ENCODE measurements at places on chromosomes 5 and 9.
A peak's percentile ranks its signal among the peaks of the same experiment; 100 is the strongest.

DNA sequence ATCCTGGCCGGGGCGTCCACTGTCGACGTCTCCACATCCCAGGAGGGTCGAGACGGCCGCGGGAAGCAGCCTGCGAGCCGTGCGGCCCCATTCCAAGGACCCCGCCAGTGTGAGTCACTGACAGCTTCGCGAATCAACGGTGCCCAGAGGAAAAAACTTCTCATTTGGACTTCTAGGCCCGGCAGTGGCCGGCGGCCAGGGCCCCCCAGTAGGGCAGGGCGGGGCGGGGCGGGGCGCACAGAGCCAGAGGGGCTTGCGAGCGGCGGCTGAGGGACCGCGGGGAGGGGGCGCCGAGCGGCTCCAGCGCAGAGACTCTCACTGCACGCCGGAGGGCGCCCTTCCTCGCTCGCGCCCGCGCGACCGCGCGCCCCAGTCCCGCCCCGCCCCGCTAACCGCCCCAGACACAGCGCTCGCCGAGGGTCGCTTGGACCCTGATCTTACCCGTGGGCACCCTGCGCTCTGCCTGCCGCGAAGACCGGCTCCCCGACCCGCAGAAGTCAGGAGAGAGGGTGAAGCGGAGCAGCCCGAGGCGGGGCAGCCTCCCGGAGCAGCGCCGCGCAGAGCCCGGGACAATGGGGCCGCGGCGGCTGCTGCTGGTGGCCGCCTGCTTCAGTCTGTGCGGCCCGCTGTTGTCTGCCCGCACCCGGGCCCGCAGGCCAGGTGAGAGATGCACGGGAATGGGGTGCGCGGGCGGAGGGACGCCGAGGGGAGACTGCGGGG is at the start of gene F2R:
F2R (plus strand) TSS at position 391 of the 720 bp plus-strand sequence; CDS start at position 573, 182 bp downstream.
- DNase-seq, result peak; percentile 36

DNA sequence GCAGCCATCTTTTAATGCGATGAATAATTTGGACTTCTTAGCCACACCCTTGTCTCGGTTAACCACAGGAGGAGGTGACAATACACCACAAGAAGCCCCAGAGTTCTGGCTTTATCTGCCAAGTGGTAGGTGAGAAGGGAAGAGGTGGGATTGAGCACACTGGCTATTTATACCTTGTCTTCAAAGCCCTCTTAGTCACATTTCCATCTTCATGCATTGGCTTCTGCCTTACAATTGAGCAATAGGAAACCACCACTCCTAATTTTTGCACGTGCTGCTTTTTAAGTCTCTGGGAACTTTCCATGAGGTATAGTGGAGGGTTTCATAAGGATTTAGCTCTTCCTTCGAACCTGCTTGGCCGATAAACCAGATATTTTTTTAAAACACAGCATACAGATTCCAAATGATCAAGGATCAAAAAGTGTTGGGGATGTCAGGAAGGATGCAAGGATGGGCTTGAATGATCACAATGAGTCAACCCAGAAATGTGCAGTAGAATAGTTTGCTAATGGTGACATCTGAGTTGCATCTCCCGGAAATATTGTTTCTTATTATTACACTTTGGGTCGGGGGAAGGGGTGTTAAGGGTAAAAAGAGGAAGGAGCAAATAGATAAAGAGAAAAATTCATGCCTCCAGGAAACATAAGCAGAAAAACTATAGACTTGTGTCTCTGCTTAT is 25.5 kb downstream of the PLAC8L1 start:
- no peak for DNase-seq

DNA sequence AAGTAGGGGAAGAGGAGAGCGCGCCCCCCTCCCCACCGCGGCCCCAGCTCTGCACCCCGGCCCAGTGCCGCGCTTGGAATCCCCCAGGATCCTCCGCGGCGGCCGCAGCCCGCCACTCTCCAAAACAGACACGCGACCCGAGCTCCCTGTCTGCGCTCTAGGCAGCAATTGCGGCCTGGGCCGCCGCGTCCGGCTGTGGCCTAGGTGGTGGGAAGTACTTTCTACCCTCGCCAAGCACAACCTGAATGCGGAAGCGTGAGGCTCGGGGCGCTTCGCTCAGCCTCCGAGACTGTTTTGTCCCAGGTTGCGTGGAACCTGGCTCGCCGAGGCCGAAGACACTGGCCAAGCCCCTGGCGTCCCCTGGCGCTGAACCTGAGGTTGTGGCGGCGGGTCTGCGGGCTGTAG is 3.3 kb upstream of the FOXB2 start:
- DNase-seq, result no peak

GRCh38 chr9:23587433-23587832 is 238.6 kb downstream of the ELAVL2 start:
- DNase-seq, result peak; percentile 4

- no peak for DNase-seq
These were observed 271.2 kb upstream of the IRX2 start for GRCh38 chr5:3022665-3023064.

DNA sequence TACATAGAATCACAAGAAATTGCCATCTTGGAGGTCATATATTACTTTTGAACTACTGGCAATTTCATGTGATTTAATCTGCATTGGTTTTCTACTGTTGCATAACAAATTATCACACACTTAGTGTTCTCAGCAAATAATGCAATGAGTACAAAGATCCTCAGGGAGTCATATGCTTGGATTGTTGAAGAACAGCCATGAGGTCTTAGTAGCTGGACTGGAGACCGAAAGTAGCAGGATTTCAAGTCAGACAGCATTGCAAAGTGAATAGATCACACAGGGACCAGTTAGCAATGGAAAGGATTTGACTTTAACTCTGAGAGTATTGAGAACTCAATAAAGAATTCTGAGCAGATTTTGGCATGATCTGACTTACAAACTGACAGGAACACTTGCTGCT is 32.2 kb upstream of the FRMD3 start:
- no peak for DNase-seq

GRCh38 chr5:18745042-18745987 is 1111.1 kb downstream of the TAF11L14 start:
- DNase-seq, result no peak

GRCh38 chr9:81718244-81718643 is 28.9 kb upstream of the TLE1 start:
- DNase-seq, result no peak

DNA sequence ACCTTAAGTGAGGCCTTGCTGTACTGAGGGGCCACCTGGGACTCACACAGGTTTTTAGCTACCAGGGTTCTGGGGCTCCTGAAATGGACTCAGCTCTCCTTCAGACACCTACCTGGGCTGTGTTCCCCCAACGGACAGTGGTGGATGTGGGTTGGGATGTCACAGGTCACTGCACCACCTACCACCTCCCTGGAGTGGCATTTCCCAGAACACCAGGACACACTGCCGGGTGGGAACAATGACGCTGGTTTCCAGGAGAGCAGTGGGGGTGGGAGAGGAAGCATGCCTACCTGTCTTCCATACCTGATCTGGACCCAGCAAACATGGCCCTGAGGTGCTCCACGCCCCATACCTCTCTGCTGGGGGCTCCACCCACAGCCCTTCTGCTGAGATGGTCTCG is 20.9 kb downstream of the ERGIC1 start:
- no peak for DNase-seq

- no peak for DNase-seq
These were observed 93.6 kb downstream of the SEMA6A start for GRCh38 chr5:116480894-116481510.

DNA sequence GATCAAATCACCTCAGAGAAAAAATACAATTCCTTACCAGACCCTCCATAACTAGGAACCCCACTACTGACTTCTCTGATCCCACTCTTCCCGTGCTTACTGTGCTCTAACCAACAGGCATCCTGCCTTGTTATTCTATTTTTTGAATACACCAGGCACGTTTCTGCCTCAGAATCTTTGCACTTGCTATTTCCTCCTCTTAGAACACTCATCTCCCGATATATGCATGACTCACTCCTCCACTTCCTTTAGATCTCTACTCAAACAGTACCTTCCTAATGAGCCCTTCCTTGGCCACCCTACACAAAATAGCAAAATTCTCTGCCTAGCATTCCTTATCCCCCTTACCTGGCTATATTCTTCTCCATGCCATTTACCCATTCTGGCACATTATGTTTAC is 43.9 kb downstream of the MAPKAP1 start:
- peak; percentile 50 for DNase-seq

- DNase-seq, result no peak
These were observed 191.4 kb downstream of the DCP2 start for GRCh38 chr5:113167985-113168384.

DNA sequence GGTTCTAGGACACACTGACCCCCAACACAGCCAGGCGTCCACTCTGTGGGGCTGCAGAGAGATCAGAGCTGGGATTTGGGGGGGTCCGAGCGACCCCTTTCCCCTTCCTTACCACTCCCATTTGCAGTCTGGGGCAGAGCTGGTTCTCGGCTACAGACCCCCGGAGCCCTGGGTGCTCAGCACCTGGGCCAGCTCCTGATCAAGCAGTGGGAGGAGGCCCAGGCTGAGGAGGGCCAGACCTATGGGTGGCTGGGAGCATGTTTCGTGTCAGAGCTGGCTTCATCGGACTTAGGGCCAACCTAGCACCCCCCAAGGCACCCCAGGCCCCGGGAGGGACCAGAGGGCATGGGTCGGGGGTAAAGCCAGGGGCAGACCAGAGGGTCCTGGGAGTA is 7.6 kb downstream of the GRIN1 start:
- DNase-seq, result no peak

- no peak for DNase-seq
These were observed 51.2 kb upstream of the TCF7 start for GRCh38 chr5:134063188-134063820.

DNA sequence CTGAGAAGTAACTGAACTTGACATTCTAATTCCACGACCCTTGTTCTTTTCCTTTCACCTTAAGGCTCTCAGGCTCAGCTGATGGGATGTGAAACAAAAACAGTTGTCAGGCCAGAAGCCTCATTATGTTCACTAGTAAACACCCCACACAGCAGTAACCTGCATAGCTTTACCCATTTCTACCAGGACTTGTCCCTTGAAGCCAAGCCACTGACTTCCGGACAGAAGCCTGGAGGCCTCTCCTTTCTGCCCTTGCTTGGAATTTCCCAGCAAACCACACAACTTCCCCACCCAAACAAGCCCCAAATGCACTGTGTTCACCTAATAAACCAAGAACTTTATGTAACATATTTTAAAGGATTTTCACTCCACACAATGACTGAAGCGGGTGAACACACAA is 19.6 kb downstream of the PRUNE2 start:
- no peak for DNase-seq

DNA sequence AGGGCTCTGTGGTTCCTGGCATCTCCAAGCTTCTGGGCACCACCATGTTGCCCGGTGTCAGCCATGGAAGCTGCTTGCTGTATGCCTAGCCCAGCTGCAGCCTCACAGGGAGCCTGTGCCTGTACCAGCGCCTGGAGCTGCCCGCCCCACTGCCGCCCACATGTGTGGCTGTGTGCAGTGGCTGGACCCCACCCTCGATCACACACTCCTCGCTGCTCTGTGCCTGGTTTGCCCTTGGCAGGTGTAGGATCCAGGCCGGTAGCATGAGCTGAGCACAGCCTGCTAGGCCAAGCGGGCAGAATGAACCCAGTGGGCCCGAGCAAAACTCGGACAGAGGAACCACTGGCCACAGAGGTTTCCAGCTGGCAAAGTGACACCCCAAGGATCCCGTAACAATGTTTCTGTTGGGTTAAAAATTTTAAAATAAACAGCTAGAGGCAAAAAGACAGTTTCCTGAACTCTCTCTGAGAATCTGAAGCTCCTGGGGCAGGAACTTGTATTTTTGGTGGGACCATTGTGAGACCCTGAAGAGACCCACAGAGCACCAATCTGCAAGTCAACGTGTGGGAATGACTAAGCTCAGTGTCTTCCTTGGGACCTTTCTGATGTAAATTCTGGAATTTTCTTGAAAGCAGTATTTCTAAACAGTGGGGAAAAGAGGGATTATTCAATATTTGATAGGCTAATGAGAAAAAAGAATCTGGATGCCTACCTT is 73.1 kb upstream of the CCDC112 start:
- DNase-seq, result no peak

DNA sequence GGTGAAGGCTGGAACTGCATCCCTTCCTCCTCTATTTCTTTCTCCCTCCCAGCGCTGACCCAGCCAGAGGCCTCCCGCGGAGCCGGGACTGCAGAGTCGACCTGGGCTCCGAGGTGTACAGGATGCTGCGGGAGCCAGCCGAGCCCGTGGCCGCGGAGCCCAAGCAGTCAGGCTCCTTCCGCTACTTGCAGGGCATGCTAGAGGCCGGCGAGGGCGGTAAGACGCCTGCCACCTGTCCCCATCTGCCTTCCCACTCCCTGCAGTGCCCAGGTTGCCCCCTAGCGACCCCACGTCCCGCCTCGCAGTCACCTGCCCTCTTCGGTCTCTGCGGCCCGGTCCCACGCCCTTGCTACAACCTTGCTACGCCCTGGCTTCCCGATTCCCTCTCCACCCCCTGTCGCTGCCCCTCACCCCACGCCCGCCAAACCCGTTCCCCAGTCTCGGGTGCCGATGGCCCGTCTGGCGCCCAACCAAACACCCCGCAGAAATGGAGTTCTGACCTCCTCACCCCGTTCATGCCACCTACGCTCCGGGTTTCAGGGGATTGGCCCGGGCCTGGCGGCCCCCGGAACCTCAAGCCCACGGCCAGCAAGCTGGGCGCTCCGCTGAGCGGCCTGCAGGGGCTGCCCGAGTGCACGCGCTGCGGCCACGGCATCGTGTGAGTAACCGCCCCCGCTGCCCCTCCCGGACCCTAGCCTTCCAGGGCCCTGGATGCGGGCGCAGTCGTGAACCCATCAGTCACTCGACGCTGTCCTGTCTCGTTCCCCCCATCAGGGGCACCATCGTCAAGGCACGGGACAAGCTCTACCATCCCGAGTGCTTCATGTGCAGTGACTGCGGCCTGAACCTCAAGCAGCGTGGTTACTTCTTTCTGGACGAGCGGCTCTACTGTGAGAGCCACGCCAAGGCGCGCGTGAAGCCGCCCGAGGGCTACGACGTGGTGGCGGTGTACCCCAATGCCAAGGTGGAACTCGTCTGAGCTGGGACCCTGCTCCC is 14.1 kb downstream of the PDLIM4 start:
- DNase-seq, result no peak

GRCh38 chr5:108312258-108312657 is 69.6 kb downstream of the FBXL17 start:
- no peak for DNase-seq

DNA sequence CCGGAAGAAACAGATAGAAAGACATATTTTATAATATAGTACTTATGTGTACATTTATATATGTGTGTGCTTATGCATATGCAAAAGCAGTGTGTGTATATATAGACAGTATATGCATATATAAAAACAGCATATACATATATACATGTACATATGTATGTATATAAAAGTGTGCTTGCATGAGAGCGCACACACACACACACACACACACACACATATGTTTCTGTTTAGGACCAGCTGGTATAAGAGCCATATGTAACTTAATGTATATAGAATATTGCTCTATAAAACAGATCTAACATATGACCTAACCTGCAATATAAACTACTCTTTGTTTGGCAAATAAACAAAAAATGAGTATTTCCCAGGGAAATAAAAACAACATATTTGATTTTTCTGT is 65.1 kb upstream of the CDH9 start:
- DNase-seq, result no peak
